ENCODE measurements at places on chromosomes 6 and 20. TPM values are rescaled to one million over a fixed set of nuclear protein-coding genes. Genes with fewer than 3 reads are reported as not detected.

- no peak for DNase-seq
Observed at GRCh38 chr6:159438106-159438505, 254.9 kb downstream of the SOD2 start.

The GPSM3 gene
- 4.5 TPM for total RNA-seq

- peak; percentile 2 for DNase-seq
Observed at GRCh38 chr6:159655409-159655988, 37.5 kb downstream of the SOD2 start.

DNA sequence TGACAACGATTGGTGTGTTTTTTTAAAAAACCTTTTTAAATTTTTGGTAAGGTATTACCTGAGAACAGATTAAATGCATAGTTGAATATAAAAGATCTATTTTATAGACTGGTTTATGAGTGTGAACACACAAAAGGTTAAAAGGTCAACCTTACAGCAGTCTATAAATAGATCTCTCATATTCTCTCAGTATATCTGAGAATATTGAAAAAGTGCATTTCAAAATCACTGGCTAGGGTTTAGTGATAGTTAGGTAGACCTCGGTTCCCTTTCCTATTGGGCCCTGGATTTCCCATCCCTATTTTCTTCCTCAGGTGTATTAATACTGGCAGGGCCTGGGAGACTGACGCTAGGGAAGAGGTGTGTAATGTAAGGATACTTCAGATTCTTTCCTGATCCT, 723 bp upstream of the ZNF451 start:
- peak; percentile 11 for DNase-seq

DNA sequence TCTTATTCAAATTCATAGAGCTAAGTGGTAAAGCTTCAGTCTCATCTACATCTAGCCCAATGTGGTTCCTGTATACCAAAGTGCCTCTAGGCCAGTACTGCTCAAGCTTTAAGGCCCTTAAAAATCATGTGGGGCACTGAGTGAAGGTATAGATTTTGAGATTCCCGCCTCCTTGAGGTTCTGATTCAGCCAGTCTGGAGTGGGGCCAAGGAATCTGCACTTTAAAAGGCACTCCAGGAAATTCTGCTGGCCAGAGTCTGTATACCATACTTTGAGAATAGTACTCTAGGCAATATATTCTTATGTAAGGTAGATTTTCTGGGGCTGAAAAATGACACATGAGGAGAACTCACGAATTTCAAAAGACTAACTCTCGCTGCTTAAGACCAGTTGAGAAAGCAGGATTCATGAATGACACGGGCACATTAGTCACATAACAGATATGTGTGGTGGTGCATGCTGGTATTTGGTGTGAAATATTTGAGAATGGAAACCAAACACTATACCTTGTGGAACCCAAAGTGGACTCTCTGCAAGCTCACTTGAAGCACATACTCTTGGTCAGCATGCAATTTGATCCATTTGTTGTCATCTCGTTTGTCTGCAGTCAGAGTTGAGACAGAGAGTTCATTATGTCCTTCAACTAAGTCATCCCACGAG, 47.6 kb upstream of the SIM1 start:
- DNase-seq = no peak

GRCh38 chr6:153493501-153493900, 362.4 kb upstream of the RGS17 start:
- DNase-seq = no peak

DNA sequence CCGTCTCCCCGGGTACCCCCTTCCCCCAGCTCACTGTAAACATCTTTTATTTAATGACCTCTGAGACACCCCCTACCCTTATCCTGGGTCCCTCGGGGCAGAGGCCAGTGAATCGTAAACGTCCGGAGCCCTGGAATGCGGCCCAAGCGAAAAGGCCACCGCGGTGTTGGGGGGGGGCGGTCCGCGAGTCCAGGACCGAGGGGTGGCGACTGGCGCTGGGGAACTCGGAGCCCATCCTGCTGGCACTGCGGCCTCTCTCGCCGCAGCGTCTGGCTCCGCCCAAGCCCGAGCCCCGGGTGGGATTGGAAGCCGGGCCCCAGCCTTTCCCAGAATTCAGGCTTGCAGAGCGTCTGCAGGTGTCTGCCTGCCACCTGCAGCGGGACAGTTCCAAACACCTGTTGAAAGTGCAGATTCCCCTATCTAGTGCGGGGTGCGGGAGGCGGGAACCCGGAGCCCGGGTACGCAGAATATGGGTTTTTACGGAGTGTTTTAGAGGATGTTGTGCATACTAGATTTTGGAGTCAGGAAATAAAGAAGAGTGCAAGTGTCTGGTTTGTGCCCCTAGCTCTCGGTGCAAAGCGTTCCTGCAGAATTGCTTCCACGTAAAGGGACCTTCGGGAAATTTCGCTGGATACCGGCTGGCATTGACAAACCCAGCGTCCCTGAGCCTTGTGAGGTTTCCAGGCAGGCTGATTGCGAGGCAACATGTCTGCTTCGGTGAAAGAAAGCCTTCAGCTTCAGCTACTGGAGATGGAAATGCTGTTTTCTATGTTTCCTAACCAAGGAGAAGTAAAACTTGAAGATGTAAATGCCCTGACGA, 800 bp downstream of the RWDD2A start:
- peak; percentile 87 for DNase-seq

- no peak for DNase-seq
Observed at GRCh38 chr6:129785047-129785755, 75.2 kb upstream of the ARHGAP18 start.

DNA sequence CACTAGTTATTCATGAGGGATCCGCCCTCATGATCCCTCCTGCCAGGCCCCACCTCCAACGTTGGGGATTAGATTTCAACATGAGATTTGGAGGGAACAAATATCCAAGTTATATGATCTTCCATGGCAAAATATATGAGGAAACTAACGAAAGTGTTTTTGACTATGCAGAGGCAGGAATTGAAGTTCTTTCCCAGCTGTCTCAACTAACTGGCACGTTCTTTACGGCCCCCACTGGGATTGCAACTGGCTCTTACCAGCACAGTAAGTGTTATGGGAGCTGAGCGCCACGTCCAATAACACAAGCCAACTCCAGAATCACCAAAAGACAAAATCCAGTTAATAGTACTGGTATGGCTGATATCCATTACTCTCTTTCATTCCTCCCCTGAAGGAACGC, 66.6 kb downstream of the ECT2L start:
- no peak for DNase-seq

The RSPH9 gene
- 1.4 TPM for total RNA-seq

The PTK7 gene
- 68.0 TPM for total RNA-seq

The FAM184A gene
- total RNA-seq = 9.8 TPM

The MRAP2 gene
- 0.75 TPM for total RNA-seq

DNA sequence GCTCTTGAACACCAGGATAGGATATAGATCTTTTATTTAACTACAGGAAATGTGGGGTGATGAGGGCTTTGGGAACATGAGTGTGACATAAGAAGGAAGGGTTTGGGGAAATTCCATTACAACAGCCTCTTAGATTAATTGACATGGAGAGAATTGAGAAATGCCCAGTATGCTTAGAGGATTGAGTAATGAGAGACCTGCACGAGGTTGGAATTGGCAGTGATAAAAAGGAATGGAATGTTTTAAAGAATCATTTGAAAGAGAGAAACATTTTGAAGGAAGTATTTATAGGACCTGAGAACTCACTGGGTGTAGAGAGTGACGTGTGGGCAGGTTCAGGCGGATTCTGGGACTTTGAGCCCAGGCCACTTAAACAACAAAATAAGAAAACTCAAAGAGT, 227.0 kb downstream of the BMP2 start:
- DNase-seq = no peak

The SYCP2L gene
- total RNA-seq = 12.5 TPM

The FBXO30 gene
- total RNA-seq = 21.0 TPM

DNA sequence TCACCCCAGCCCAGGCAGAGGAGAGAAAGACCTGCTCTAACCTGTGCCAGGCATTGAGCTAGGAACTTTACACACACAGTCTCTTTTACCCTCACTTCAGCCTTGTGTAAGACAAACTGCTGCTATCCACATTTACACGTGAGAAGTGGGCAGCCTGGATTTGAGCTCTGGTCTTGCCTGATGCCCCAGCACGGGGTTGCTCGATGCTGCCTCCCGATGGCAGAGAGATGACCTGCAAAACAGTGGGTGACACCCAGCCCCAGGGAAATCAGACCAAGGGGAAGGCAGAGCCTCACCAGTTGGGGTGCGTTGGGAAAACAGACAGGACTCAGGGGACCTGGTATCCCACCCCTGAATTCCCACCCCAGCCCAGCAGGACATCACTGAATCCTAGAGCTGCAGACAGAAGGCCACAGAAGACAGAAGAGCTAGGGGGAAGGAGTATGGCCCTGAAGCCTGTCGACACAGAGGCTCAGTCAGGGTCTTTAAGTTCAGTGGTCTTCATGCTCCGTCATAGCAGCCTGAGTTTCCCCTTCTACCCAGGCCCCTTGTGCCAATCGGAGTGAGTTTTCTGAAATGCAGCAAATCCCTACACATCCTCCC, 990 bp downstream of the BPI start:
- peak; percentile 36 for DNase-seq

The RAET1G gene
- total RNA-seq = not detected

GRCh38 chr6:14423330-14423729, 305.8 kb downstream of the CD83 start:
- no peak for DNase-seq

Data from neural progenitor cell (in vitro differentiated cells).